ENCODE measurements at places on chromosomes 2 and 18.

DNA sequence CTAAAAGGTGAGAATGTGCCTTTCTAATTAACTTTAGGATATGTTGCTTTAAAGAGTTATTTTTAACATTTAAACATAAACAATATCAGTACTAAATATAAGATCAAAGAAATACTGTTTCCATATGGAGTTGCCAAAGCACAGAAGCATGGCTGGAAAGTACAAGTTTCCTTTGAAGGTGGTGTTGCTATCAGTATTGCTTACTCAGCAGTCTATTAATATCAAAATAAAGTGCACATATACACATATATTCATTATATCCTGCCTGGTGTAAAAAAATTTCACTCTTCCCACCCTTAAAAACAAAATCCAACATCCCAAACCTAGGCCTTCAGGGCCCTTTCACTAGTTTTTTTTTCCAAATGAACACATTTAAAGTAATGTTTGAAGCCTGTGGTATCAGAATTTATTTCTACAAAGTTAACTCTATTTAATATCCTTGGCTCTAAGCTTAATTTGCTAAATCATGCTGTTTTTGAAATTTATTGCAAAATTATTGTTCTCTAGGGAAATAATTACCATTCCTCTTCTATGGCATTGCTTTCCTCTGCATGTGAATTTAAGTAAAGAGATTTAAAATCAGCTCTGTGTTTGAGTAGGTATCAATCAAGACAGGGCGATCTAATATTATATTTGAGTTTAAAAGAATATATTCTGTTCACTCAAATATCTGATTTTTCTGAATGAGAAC, 192.7 kb upstream of the MEIS1 start:
- DNase-seq, result no peak

DNA sequence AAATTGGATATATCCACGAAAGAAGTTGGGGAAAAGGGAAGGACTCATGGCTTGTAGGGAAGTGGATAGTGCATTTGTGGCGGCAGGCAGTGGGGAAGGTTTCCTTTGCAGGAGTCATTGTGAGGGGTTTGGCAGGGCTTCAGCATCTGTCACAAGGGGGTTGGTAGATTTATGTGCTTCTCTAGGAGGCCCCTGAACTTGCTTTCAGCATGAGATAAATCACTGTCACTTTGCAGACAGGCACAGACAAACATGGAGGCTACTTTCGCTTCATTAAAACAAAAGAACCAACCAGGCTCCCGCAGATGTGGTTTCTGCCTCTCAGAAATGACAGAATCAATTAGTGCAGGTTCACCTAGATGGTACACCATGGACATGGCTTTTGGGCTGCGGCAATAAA, 340.7 kb downstream of the TGIF1 start:
- DNase-seq, result no peak

- no peak for DNase-seq
Observed at GRCh38 chr2:232748038-232748437, 28.3 kb downstream of the KCNJ13 start.

DNA sequence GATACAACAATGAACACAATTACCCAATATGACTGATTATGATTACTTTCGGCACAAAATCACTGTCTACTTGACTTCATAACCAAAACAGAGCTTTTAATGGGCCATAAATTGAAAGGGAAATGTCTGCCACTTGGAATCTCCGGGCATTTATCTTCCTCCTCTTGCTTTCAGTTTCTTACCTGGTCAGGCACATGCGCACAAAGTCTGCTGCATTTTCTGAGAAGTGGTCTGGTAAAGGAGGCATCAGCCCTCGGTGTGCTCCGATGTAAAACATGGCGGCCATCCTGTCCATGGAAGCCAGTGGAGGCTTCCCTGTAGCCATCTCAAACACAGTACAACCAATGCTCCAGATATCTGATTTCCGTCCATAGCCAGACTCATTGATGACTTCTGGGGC, 62.0 kb downstream of the CCNT2 start:
- no peak for DNase-seq

DNA sequence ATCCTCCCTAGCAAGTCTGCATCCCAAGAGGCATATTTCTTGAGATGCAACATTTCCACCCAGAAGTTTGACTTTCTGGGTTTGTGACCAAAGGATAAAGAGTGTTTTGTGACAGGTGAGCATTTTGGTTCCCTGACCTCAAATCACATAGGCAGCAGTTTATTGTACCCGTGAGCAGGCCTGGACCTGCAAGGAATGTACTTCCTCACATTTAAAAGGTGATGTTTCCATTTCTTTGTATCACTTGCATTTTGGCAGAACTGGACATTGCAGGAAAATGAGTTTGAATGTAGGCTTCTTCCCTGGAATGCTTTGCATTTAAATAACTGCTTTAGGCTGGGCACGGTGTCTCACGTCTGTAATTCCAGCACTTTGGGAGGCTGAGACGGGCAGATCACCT, 160.7 kb downstream of the ALPK2 start:
- no peak for DNase-seq

GRCh38 chr2:183493040-183493439, 368.8 kb downstream of the NUP35 start:
- no peak for DNase-seq

DNA sequence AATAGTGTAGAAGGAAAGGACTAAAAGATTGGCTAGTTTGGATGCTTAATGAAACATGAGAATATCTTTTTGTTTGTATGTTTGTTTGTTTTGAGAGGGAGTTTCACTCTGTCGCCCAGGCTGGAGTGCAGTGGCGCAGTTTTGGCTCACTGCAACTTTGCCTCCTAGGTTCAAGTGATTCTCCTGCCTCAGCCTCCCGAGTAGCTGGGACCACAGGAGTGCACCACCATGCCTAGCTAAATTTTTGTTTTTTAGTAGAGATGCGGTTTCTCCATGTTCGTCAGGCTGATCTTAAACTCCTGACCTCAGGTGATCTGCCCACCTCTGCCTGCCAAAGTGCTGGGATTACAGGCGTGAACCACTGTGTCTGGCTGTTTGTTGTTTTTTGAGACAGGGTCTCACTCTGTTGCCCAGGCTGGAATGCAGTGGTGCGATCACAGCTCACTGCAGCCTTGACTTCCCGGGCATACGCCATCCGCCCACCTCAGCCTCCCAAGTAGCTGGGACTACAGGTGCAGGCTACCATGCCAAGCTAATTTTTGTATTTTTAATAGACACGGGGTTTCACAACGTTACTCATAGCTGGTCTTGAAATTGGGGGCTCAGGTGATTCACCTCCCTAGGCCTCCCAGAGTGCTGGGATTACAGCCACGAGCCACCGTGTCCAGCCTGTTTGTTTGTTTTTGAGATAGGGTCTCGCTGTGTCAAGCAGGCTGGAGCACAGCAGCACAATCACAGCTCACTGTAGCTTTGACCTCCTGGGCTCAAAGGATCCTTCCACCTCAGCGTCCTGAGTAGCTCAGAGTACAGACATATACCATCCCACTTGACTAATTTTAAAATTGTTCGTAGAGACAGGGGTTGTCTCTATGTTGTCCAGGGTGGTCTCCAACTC, 209.2 kb downstream of the MYCN start:
- no peak for DNase-seq

- no peak for DNase-seq
Observed at GRCh38 chr18:50709193-50709592, 110.6 kb downstream of the MRO start.

GRCh38 chr18:8696749-8697211, 8.6 kb upstream of the MTCL1 start:
- DNase-seq, result peak; percentile 46

DNA sequence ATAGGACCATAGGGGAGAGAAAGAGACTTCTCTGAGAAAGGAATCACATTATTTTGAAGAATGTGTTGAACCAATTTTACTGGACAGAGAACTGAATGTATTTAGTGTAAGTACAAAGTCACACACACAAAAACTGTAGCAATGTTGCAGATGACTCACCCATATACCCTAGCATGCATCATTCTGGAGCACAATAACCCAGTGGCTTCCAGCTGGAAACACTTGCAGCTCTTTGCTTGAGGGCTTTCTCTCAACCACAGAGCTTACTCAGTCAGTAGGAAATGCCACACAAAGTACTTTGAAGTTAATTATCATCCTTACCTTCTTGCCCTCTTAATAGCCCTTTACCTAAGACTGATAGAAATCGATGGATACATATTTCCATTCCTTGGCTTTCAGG, 760.0 kb upstream of the FSHR start:
- DNase-seq, result no peak

DNA sequence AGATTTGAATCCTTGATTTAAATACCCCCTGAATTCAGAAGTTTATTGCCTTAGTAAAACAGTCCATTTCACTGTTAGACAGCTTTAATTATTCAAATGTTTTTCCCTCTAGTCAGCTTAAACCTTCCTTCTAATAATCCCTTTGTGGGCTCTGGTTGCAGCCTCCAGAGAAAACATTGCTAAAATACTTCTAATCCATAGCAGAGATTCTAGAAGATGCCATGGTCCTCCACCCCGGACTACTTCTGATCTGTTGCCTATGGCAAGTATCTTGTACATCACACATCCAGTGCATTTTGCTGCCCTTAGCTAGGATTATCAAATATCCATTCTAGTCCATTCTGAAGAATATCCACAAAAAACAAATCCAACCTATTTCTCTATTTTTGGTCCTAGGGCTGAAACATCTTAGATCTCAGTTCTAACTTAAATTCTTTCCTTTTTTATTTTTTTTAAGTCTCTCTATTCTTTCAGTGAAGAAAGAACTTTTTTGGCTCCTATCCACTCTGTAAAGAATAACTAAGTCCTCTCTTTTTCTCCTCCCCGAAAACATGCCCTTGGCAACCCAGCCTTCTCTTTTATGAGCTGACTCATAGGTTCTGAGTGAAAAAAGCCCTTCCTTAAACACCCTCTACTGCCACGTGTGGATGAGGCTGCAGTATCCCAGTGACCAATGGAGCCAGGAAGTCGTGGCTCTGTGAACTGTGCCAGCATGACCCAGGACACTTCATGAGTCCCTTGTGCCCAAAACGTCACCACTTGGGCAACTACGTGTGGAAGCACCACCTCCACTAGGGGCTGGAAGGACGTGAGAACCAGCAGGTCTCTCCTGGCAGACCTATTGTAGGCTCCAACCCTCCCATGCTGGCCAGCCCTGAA, 349.8 kb downstream of the TNS1 start:
- no peak for DNase-seq

- DNase-seq, result no peak
Observed at GRCh38 chr2:31962757-31963361, 47.9 kb downstream of the MEMO1 start.

- no peak for DNase-seq
Observed at GRCh38 chr2:166957686-166958085, 69.4 kb downstream of the XIRP2 start.

GRCh38 chr2:158191076-158191895, 89.6 kb downstream of the UPP2 start:
- peak; percentile 61 for DNase-seq

GRCh38 chr2:174929786-174930185, 75.4 kb downstream of the CHN1 start:
- DNase-seq, result no peak

DNA sequence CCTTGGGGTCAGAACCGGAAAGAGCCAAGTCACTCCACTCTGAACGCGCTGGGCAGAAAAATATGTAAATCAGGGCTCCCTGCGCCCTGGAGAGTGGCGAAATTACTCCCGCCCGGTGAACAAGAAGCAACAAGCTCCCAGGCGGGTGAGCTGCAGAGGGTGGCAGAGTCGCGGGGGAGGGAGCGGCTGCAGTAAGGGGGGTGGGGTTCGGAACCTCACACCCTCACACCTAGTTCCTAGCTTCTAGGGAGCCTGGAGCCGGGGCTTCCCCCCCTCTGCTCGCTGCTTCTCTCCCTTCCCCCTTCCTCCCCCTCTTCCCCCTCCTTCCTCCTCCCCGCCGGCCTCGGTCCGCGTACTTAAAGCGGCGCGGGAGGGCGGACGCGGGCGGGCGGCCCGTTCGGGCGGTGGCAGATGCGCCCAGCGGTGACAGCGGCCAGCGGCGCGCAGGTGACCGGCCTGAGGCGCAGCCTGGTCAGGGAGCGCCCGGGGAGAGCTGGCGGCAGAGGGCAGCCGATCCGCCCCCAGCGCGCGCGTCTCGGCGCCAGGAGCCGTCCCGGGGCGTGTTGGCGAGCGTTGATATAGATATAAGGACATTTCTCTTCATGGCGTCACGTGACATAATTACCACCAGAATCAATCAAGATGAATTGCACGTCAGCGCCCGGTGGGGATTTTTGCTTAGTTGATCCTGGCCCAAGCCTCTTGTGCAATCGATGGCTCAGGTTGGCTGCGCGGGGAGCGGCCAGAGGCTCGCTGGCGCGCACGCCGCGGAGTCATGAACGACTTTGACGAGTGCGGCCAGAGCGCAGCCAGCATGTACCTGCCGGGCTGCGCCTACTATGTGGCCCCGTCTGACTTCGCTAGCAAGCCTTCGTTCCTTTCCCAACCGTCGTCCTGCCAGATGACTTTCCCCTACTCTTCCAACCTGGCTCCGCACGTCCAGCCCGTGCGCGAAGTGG, at the start of gene HOXD11:
Gene HOXD11 (plus strand): TSS at position 700 of the 959 bp plus-strand sequence. CDS start 76 bp downstream, at position 776.
- DNase-seq, result peak; percentile 78

DNA sequence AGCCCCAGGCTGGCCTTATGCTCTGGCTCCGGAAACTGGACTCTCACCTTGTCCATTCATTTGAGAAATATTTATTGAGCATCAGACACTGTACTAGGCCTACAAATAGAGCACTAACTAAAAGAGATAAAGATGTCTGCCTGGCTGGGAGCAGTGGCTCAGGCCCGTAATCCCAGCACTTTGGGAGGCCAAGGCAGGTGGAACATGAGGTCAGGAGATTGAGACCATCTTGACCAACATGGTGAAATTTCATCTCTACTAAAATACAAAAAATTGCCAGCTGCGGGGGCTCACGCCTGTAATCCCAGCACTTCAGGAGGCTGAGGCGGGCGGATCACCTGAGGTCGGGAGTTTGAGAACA, 7.6 kb upstream of the MRPL33 start:
- no peak for DNase-seq

GRCh38 chr2:187434342-187434785, 13.7 kb downstream of the CALCRL start:
- no peak for DNase-seq

GRCh38 chr2:158217593-158217992, 115.9 kb downstream of the UPP2 start:
- DNase-seq, result no peak

DNA sequence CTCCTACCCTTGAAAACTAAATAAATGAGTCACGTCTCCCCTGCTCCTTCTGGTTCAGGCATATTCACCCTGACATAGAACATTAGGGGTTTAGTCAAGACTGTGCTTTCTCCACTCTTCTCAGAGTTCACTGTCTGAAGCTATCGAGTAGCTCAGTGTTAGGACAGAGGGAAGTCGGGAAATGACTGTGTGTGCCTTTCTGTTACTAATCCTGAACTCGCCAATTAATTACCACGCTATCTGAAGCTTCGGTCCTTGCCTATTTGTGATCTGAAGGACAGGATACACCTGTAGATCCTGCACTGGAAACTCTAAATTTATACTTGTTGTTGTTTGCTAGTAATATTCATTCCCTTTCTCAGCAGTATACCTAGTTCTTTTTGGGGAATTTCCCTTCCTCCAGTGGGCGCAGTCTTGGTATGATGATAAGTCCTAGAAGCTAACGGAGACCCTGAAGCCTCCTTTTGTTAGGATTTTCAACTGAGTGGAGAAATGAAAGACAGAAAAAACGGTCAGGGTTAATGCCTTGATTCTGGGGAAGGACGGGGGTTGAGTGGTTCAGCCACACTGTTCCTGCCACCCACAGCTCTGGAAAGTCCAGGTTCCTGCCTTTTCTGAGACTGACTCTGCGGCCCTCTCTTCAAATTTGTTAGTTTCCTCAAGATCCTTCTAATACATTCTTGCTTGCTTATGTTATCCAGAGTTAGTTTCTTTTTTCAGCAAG, 218.0 kb downstream of the DLGAP1 start:
- DNase-seq, result no peak
